GM12891 (cell line): ENCODE measurements at places on chromosomes 1 and 21.
A peak's percentile ranks its signal among the peaks of the same experiment; 100 is the strongest.

- DNase-seq = no peak
These were observed 72.5 kb downstream of the ARHGEF10L start for GRCh38 chr1:17611991-17612390.

GRCh38 chr1:8415526-8416278 is 97.8 kb downstream of the SLC45A1 start:
- no peak for DNase-seq

DNA sequence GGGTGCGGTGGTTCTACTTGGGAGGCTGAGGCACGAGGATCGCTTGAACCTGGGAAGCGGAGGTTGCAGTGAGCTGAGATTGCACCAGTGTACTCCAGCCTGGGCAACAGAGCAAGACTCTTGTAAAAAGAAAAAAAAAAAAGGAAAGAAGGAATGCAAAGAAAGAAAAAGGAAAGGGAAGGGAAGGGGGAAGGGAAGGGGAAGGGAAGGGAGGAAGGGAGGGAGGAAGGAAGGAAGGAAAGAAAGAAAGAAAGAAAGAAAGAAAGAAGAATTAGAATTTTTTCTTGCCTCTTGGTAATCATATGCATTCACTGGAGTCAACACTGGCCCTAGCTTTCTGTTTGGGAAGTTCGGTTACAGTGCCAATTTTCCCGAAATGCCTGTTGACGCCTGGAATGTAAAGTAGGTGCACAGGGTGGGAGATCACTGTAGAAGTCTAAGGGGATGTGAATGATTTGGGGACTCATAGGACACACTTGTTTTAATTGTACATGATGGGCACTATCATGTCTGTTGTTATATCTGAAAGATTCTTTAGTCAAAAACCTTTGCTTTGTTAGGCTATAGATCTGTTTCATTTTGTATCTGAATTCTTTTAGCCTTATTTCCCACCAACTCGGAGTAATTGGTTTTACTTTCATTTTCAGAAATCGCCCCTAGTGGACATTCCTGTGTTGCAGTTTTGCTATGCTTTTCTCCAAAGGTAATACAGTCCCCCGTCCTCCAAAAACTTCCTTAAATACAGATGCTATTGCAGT is 59.8 kb upstream of the MORC3 start:
- DNase-seq = peak; percentile 44

DNA sequence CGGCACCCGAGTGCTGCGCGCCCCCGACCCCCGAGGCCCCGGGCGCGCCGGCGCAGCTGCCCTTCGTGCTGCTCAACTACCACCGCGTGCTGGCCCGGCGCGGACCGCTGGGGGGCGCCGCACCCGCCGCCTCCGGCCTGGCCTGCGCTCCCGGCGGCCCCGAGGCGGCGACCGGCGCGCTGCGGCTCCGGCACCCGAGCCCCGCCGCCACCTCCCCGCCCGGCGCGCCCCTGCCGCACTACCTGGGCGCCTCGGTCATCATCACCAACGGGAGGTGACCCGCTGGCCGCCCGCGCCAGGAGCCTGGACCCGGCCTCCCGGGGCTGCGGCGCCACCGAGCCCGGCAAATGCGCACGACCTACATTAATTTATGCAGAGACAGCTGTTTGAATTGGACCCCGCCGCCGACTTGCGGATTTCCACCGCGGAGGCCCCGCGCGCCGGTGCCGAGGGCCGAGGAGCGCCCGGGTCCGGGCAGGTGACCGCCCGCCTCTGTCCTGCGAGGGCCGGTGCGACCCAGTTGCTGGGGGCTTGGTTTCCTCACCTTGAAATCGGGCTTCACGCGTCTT is 49.0 kb downstream of the SIM2 start:
- peak; percentile 73 for DNase-seq

GRCh38 chr1:160858507-160858906 is 4.2 kb downstream of the CD244 start:
- no peak for DNase-seq
